ENCODE measurements at places on chromosomes 5 and 9.

- no peak for DNase-seq
These were observed 55.3 kb downstream of the ENTREP1 start for GRCh38 chr9:69380301-69380700.

DNA sequence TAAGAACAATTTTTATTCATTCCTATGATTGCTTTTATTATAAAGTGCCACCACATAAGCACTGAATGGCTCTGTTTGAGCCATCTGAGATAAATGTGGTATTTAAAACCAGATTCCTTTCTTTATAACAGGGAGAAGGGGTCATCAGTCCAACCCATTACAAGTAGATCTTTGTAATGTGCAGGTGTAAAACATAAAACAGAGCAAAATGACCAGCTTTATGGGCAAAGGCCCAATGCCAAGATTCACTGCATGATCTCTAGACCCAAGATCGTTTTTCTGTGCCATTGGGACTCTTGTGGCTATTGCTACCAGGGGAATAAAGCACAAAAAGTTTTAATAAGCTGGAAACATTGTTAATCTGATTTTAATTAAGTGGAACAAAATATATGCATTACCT lies 469.9 kb downstream of the PRR16 start:
- no peak for DNase-seq

DNA sequence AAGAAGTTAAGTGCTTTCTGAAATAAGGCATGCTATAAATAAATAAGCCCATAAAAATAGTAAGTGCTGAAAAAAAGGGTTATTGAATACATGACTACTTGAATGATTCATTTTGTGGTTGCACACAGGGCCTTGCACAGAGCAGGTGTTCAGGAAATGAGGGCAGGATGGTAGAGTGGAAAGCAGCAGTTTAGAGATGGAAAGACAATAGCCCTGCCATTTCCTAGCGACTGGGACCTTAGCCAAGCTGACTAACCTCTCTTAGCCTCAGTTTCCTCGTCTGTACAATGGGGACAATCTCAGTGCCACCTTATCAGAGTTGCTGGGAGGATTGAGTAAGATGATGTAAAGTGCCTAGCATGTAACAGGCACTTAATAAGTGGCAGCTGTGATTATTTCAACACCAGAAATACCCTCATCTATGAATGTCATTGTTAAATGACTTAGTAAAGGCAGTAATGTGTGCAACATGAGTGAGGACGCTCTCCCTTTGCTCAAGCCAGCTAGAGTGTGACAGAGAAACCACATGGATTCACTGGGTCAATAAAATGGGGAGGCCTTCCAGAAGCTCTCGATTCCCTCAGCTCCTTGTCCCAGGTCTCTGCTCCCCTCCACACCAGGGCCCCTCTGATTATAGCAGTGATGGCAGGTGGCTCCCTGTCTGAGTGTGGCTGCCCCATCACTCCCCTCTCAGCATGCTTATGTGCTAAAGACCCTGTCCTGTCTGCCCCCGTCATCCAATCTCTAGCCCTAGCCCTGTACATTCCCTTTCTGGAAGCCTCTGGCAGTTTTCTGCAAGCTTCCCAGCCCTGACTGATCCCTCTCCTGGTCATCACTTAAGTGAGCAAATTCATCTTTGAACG lies 16.0 kb upstream of the PHF19 start:
- peak; percentile 56 for DNase-seq

- DNase-seq: peak; percentile 19
These were observed 121.6 kb upstream of the ADAMTS16 start for GRCh38 chr5:5018578-5018970.

- no peak for DNase-seq
These were observed 1.3 kb upstream of the ANKRD18A start for GRCh38 chr9:38621434-38622287.

Data from BJ (cell line).